ENCODE measurements at places on chromosomes 3 and 15. TPM values are rescaled to one million over a fixed set of nuclear protein-coding genes. Genes with fewer than 3 reads are reported as not detected.

GOLGA6B gene
- total RNA-seq = not detected

GOLGA6L7 gene
- not detected for total RNA-seq

ACTC1 gene
- 10,302 TPM for total RNA-seq

DNA sequence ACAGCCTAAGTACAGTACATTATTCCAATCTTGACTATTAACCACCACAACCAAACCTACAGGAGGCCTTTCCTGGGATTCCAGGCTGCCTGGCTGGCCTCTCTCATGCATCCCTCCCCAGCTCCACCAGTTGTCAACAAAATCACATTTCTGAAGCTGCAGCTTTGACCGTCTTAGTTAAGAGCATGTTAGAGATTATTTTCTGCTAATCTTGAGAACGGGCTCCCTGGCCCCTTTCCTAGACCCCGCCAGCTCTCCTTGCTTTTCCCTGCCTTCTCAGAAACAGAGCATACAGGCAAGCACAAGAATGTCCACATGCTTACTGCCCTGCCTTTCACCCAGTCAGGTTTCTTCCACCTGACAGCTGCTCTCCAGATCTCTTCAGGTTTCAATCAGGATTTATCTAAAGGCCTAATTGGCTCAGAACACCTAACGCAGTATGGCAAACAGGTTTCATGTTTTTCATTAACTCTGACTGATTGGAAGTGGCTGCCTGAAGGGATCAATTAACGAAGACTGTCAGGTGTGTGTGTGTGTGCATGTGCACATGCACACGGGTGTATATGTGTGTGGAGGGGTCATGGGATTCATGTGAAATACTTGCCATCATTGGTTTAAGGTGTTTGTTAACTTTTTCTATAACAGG, 12.3 kb downstream of the KY start:
- DNase-seq = peak; percentile 30

DNA sequence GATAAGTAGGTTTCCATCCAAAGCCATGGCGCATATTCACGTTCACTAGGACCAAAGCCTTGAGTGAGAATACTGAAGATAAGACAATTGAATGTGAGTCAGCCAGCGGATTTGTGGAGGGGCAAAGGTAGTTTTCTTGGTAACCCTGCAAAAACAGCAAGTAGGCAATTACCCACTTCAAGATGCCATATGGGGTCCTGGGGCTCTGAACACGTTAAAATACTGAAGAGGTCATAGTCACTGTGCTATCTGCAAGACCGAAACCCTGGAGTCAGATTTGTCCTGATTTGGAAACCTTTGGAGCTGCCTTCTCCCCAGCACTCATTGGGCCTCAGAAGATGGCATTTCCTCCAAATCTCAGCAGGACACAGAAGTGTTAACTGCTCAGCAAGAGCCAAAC, 646.9 kb upstream of the LMCD1 start:
- no peak for DNase-seq

DNA sequence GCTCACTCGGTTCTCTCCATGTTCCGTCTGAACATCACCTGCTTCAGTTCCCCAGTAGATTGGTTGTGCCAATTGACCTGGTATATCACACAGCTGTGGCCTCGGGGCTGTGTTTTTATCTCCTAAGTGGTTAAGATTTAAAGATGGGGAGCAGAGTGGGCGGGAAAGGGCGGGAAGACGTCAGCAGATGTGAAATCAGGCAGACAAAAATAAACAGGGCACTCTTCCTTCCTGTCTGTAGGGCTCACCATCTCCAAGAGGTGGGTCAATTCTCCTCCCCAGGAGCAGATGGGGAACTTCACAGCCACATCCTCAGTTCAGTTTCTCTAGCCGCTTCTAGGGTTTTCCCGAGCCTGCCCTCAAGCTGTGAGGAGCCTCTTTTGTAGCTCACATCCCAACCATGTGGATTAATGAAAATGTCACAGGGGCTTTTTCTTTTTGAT, 26.8 kb upstream of the LIMD1 start:
- DNase-seq = no peak

DNA sequence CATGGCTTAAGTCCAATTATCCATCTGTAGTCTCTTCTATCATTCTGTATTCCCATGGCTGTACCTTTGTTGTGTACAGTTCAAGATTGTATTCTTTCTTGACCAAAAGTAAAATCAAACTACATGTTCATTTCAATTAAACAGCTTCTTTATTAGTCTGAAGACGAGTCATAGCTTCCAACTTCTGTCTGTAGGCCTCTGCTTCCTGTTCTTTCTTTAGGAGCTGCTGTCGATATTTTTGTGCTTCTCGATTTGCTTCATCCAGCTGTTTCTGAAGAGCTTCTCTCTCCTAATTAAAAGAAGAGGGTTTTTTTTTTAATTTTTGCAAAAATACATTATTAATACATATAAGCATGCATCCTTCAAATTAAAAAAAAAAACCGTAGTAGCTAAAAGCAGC, 13.0 kb upstream of the HDC start:
- DNase-seq = no peak

- DNase-seq = no peak
Observed at GRCh38 chr3:101859882-101860448, 10.7 kb downstream of the NFKBIZ start.
